Activated CD4-positive, alpha-beta T cell treated with anti-CD3 and anti-CD28 coated beads, Interleukin-2, amount 50 U/mL, for 48 hours (primary cell): ENCODE measurements at places on chromosomes 1 and 21.

DNA sequence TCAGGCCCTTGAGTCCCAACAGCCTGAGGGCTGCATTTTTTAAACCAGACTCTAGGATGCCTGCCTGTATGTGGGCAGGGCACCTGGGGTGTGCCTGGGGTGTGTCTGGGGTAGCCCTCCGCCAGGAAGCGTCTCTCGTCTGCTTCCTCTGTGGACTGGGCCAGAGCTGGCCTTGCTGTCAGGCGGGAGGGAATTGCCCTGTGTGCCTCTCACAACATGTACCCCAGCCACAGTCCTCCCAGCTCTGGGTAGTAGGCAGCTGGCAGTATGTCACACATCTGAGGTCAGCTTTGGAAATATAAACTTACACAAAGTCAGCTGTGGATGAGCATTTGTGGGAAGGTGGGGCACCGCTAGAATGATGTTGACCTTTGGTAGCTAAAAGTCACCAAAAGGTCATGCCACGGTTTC, 13.0 kb downstream of the TRAF5 start:
- no peak for DNase-seq

DNA sequence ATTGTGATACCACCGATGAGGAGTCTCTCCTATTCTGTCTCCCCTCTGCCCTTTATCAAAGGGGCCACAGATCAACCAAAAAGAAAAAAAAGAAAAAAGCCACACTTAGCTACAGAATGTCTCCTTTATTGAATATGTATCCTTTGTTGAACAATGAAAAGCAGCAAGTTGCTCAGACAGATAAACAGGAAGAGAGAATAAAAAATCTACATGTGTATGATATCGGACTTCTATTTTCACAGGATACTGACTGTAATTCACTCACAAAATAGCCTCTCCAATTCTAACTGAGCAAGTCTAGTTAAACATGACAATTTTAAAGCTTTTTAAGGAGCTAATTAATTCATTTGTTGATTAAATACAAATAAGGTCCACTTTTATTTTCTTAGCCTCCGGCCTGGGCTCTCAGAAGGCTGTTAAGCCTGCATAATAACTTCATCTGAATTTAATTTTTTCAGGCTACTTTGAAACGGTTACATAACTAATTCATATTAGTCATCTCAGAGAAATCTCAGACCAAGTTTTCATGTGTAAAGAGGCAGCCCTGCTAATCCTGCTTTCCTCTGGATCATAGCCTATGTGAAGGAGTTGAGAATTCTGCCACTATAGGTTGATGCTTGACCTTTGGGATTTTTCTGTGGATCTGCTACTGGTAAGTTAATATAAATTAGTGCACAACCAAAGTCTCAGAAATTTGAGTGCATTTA, 304.1 kb upstream of the NR5A2 start:
- DNase-seq = no peak

- no peak for DNase-seq
These were observed 7.5 kb upstream of the DPT start for GRCh38 chr1:168736520-168736919.

- DNase-seq = no peak
These were observed 23.9 kb upstream of the NRDC start for GRCh38 chr1:51902456-51902855.

DNA sequence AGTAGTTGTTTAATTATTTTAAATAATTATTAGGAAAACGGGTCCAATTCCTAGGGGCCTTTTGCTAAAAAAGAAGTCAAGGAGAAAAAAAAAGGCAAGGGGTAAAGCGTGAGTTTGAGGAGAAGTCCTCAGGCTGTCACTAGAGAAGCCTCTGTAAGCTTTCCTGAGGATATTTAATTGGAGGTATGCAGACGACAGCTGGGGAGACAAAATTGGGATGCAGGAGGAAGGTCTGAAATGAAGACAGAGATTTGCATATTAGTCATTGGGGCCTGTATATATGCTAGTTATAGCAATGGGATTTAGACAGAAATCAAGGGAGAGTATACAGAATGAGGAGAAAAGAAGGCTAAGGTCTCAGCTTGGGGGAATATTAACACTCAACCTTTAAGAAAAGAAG, 8.6 kb downstream of the ATP6V1G3 start:
- DNase-seq = no peak

DNA sequence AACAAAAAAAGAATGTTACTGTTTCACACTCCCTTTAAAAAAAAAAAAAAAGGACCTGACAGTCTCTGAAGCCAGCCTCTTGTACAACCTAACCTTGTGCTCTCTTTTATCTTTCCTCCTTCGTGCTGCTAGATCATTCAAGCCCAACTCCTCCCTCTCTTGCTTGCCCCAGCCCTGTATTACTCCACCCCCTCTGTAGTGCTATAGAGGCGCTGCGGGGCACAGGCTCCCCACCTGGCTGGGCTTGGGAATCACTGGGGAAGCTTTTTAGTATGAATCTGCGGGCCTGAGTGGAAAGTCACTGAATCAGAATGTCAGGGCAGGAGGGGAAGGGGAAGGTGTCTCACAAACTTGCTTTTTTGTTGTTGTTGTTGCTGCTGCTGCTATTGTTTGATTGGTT, 383.7 kb upstream of the CAMK1G start:
- no peak for DNase-seq
